ENCODE measurements at places on chromosomes 7 and 10. TPM values are rescaled to one million over a fixed set of nuclear protein-coding genes. Genes with fewer than 3 reads are reported as not detected.

- no peaks in the 10 kb centered on the region for H3K36me3 ChIP-seq
- no peak overlapping the region for H3K4me3 ChIP-seq
- H3K27ac ChIP-seq: no peak overlapping the region
- peaks cover 25% of the 10 kb centered on the region for H3K4me1 ChIP-seq
These were observed 6.1 kb upstream of the SLC25A13 start for GRCh38 chr7:96328016-96328415.

DNA sequence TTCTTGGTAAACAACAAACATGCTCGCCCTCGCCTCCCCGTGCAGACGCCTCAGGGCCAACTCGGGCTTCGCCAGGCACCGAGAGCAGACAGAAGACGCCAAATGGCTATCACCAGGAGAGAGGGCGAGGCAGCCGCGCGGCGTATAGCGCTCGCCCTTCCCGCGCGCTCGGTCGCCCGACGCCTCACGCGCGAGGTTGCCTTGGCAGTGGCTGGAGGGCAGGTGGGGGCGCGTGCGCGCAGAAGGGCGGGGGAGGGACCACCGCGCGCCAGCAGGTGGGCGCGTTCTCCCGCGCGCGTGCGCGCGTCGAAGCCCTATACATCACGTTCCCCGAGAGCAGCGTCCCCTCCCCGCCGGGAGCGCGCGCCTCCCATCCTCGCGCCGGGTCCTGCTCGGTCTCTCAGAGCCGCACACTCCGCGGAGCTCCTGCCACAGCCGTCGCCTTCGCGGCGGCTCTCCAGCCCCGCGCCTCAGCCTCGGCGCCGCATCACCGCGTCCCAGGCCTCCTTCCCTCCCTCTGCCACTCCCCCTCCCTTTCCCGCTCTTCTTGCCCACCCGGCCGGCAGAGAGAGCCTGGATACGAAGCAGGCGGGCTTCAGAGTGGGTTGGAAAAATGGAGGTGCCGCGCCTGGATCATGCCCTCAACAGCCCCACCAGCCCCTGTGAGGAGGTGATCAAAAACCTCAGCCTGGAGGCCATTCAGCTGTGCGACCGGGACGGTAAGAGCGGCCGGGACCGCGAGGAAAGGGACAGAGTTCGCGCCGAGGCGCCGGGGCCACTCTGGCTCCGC is at the start of gene PHYHIPL:
Gene PHYHIPL, plus strand, starts transcription at position 403 of the 790 bp plus-strand sequence. Its CDS starts 211 bp downstream, at position 614.
- peak within 1 kb of the TSS; percentile 61 for H3K4me3 ChIP-seq
- H3K27ac ChIP-seq: peak within 1 kb of the TSS; percentile 15
- peaks cover 18% of the 10 kb centered on the region for H3K4me1 ChIP-seq
- no peaks in the 10 kb centered on the region for H3K36me3 ChIP-seq

GRCh38 chr10:7243873-7244272 is 167.0 kb downstream of the SFMBT2 start:
- no peaks in the 10 kb centered on the region for H3K4me1 ChIP-seq
- no peak for DNase-seq

Gene PTPRZ1
- 5.8 TPM for total RNA-seq

DNA sequence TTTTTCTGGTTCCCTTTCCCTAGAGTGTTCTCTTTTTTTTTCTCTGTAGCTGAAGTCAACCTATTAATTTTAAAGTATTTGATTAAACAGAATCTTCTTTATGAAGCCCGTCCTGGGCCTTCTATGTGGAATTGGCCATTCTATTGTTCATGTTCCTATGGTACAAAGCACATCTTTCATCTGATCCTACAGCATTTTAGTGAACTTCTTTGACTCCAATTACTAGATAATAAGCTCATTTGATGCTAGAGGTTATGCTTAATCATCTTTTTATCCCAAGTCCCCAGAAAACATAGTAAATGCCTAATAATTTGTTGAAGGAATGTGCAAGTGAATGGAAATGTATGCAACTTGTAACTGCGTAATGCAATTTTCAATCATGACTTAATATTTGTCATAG is 472.0 kb upstream of the KLF6 start:
- no peaks in the 10 kb centered on the region for H3K4me1 ChIP-seq
- H3K4me3 ChIP-seq: no peak overlapping the region
- no peak for DNase-seq
- no peaks in the 10 kb centered on the region for H3K27me3 ChIP-seq
- H3K27ac ChIP-seq: no peak overlapping the region

Gene TET1
- 1.2 TPM for total RNA-seq

DNA sequence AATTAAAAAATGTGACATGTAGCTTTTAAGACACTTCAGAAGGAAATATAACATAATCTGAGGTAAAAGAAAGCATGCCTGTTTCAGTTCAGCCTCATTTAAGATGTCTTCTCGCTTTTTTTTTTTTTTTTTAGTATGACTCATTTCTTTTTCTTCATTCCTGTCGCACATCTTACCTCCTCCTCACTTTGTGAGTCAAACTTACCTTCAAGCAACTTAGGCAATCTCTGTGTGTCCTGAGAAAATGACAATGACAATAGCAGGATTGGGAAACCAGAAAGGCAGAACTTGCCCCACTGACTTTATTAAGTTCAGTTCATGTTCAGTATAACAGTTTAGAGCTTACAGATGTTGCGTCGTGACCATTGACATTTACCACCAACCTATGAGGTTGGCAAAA is 7.7 kb downstream of the PTN start:
- H3K27ac ChIP-seq: no peak overlapping the region
- no peaks in the 10 kb centered on the region for H3K27me3 ChIP-seq
- H3K4me1 ChIP-seq: no peaks in the 10 kb centered on the region
- H3K4me3 ChIP-seq: no peak overlapping the region
- H3K36me3 ChIP-seq: no peaks in the 10 kb centered on the region

Gene CYP3A7
- 0.86 TPM for total RNA-seq

GRCh38 chr7:113263749-113264148 is 145.4 kb upstream of the SMIM30 start:
- H3K4me3 ChIP-seq: no peak overlapping the region
- no peaks in the 10 kb centered on the region for H3K4me1 ChIP-seq
- no peaks in the 10 kb centered on the region for H3K27me3 ChIP-seq
- no peak for DNase-seq
- no peaks in the 10 kb centered on the region for H3K36me3 ChIP-seq
- H3K27ac ChIP-seq: no peak overlapping the region

GRCh38 chr7:723541-723940 is 3.0 kb upstream of the DNAAF5 start:
- H3K27ac ChIP-seq: no peak overlapping the region
- peaks cover 57% of the 10 kb centered on the region for H3K36me3 ChIP-seq
- peaks cover 11% of the 10 kb centered on the region for H3K4me1 ChIP-seq
- no peak for DNase-seq
- H3K27me3 ChIP-seq: no peaks in the 10 kb centered on the region

DNA sequence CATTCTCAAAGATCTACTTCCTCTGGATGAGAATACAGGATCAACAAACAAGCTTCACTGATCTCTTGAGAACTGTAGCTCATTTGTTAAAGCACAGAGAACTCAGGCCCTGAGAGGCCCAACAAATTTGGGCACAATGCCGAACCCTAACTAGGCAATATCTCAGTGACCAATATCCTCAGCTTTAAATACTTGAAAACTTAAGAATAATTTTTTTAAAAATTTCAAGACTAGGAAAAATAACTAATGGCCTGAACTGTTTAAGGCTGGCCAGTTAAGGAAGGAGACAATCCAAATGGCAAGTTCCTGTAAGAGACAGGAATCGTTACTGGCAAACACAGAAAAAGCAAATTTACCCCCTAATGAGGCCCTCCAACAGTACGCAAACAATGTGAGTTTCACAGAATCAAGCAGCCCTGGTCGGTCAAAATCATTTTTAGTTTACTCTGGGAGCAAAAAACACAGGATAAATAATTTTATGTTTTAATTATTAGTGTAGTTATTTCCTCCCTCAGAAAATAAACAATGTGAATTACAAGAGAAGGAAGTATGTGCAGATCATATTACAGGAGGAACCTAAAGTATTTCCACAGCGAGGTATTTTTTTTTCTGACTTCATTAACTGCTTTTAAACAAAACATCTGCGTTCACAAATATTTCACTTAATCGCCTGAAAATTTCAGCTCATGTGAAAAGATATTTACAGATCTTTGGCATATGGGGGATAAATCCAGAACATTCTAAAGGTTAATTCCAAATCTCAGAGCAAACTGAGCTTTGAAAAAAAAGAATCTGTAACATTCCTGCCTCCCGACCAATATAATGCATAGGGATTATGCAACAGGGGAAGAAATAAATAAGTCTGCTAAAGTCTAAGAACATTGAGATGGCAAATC is 39.5 kb downstream of the NT5C2 start:
- H3K27ac ChIP-seq: peak overlapping the region; percentile 17
- H3K27me3 ChIP-seq: no peaks in the 10 kb centered on the region
- no peak for DNase-seq
- H3K4me3 ChIP-seq: peak overlapping the region; percentile 21

DNA sequence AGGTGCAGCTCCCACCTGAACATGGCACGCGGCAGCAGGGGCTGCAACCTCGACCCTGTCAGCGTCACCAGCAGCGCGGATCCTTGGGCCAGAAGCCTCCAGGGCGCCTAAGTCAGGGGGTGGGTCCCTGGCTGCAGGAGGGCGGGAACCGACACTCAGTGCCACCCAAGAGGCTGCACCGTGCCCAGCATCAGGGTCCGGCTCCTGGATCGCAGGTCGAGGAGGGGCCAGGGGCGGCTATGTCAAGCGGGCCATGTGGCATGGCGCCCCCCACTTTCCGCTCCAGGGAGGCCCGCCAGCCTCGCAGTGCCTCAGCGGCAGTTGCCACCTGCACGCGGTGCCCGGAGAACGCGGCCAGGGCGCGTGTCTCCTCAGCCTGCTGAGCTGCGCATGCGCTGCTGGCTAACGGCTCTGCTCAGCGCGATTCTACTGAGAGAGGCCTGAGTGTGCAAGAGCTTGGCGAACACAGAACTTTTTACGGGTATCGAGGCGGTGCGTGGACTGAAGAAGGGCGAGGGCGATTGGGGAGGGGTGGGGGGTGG is at the start of gene ANKRD30A:
Gene ANKRD30A, plus strand, starts transcription at position 408 of the 542 bp plus-strand sequence. CDS start 190 bp downstream, outside the sequence.
- H3K27me3 ChIP-seq: no peaks in the 10 kb centered on the region
- no peaks in the 10 kb centered on the region for H3K4me1 ChIP-seq
- no peak within 1 kb of the TSS for H3K27ac ChIP-seq
- no peak within 1 kb of the TSS for H3K4me3 ChIP-seq
- H3K36me3 ChIP-seq: no peaks in the 10 kb centered on the region

Gene ZNF804B
- total RNA-seq: not detected

- no peak overlapping the region for H3K4me3 ChIP-seq
- DNase-seq: no peak
- no peak overlapping the region for H3K27ac ChIP-seq
- peaks cover 5% of the 10 kb centered on the region for H3K36me3 ChIP-seq
These were observed 123.6 kb downstream of the RNF216 start for GRCh38 chr7:5657901-5658300.

DNA sequence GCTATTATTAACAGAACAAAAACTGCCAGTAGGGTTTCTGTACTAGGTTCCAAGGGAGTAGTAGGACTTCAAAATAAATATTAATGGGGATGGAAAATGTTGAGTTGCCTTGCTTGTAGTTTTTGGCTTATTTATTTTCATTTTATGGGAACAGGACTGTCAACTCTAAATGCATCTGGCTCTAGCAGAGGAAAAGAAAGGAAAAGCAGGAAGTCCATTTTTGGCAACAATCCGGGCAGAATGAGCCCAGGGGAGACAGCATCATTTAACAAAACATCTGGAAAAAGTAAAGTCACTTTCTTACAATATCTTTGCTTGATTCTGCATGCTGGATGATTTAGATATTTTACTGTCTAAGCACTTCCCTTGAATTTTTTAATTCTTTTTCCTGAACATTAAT is 69.4 kb downstream of the NOC3L start:
- H3K36me3 ChIP-seq: no peaks in the 10 kb centered on the region
- H3K27ac ChIP-seq: no peak overlapping the region
- peaks cover 40% of the 10 kb centered on the region for H3K27me3 ChIP-seq
- no peak for DNase-seq
- no peaks in the 10 kb centered on the region for H3K4me1 ChIP-seq

DNA sequence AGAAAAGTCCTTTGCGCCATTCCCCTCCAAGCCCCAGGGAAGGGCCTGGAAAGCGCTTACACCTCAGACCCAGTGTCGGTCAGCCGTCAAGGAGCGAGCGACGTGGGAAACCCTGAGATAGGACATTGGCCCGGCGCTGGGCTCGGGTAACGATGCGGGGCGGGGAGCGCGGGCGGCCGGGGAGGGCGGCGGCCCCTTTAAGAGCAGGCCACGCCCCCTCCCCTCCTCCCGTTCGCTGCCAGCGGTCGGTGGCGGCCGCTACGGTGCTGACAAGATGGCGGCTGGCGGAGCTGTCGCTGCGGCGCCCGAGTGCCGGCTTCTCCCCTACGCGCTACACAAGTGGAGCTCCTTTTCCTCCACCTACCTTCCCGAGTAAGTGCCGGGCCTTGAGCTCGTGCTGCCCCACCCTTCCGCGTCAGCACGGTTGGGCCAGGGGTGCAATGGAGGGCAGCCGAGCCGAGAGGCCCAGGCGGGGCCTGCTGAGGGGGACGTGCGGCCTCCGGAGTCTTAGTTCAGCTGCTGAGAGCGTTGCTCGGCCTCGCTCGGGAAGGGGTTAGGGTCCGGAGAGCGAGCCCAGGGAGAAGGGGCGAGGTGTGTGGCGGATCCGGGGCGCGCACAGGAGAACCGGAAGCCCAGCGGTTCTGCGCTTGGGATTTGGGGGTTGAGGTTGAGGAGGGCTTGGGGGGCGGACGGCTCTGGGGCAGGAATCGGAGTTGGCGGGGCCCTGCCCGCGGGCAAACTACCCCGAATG is at the start of gene MKLN1:
Gene MKLN1, plus strand, starts transcription at position 251 of the 751 bp plus-strand sequence. Its CDS starts 24 bp downstream, at position 275.
- peak within 1 kb of the TSS; percentile 98 for H3K27ac ChIP-seq
- H3K36me3 ChIP-seq: peaks cover 39% of the 10 kb centered on the region
- DNase-seq: peak; percentile 93

Gene SFR1
- 11.6 TPM for total RNA-seq

Gene PAPOLB
- total RNA-seq: not detected

Gene UNCX
- total RNA-seq: not detected

- no peak for DNase-seq
- peaks cover 10% of the 10 kb centered on the region for H3K4me1 ChIP-seq
- H3K27ac ChIP-seq: no peak overlapping the region
These were observed 80.0 kb downstream of the NKX6-2 start for GRCh38 chr10:132705943-132706342.

DNA sequence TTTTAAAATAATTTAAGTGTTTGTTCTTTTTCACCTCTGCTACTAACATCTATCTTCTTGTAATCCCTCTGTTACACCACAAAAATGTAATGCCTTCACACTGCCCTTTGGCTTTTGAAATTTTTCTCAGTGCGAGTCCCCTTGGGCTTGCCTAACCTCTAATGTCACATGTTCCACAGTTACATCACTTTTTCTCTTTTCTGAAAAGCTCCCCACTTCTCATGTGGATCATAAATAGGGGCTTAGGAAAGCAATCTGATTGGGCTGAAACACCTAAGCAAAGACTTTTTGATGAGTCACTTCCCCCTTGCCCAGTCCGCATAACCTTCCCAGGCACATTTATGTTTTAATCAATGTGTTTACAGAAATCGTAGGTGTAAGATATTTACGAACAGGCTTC is 288.2 kb downstream of the IPMK start:
- no peaks in the 10 kb centered on the region for H3K27me3 ChIP-seq
- peak overlapping the region; percentile 91 for H3K27ac ChIP-seq
- DNase-seq: peak; percentile 39
- peaks cover 82% of the 10 kb centered on the region for H3K4me1 ChIP-seq
- peak overlapping the region; percentile 46 for H3K4me3 ChIP-seq

DNA sequence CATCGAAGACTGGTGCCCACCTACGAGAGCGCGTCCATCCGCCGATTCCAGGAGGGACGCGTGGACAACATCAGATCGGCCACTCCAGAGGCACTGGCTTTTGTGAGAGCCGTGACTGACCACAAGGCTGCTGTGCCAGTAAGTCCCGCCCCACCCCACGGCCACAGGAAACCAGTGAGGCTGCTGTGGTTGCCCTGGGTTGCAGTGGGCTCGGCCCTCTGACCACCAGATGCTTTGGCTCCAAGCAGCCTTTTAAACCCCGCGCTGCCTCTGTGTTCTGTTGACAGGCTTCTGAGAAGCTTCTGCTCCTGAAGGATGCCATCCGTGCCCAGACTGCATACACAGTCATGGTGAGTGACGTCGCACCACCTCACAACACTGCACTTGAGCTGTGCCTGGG is 24.4 kb upstream of the C10orf53 start:
- no peaks in the 10 kb centered on the region for H3K4me1 ChIP-seq
- no peak overlapping the region for H3K27ac ChIP-seq
- no peak overlapping the region for H3K4me3 ChIP-seq
- no peak for DNase-seq
